ENCODE measurements at places on chromosomes 6 and 20. TPM values are rescaled to one million over a fixed set of nuclear protein-coding genes. Genes with fewer than 3 reads are reported as not detected.

DNA sequence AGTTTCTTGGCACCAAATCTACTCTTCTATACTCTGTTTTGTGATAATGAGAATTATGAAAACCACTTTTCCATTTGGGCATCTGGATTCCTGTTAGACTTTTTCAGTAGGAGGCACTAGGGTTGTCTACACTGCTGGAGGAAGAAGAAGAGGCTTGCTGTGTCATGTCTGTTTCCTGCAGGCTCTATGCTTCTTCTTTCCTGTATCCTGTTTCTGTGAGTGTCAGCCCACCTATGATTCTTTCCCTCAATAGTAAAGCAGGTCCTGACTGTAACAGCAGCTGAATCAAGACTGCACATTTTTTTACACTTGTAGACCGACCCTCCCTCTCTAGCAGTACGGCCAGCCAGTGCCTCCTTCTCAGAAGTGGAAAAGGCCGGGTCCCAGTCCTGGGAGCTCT lies 603.9 kb downstream of the HDGFL1 start:
- no peak for DNase-seq

GRCh38 chr20:23048283-23049200 lies 930 bp downstream of the THBD start:
- DNase-seq: no peak

DNA sequence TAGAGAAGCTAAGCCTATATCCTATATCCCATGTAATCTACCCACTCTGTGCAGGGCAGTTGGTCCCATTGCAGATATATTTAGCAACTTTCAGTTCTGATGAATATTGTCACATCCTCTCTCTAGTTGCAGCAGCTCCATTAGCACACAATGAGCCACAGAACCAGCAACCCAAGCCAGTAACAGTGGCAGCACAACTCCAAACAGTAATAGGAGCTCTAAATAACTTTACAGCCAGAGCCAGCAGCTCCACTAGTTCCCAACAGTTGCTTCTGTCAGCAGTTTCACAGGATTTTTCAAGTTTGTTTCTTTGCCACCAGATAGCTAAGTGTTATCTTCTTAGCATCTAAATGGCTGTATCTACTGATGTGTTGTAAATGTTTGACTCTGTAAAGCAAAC lies 490.8 kb downstream of the HTR1B start:
- no peak for DNase-seq

GRCh38 chr6:139313229-139313628 lies 21.4 kb upstream of the TXLNB start:
- no peak for DNase-seq

DNA sequence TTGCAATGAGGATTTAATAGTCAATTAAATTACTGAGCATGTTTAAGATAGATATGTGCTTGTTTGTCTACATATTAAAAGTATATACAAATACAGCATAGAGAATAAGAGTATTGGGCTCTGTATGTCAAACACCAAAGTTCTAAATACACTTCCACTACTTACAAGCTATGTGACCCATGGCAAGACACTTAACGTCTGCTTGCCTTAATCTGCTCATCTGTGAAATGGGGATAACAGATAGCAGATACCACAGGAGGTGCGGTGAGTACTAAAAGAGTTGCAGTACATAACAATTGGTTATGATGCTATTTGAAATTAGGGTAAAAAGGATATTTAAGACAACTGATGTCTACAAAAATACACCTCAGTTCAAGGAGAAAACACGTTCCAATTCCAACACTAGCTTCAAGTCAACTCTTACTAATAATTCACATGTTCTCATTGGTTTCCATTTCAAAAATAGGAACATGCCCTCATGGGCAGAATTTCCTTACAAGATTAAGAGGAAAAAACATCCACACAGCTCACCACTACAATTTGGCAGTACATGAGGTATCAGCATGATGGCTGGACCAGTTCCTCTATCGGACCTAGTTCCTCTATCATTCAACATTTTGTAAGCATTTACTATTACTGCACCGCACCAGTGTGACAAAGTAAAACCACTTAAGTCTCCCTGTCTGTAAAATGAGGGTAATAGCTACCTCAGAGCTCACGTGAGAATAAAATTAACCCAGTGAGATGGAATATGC lies 101.1 kb downstream of the SMLR1 start:
- no peak for DNase-seq

GRCh38 chr20:58575776-58576602 lies 60.8 kb upstream of the APCDD1L start:
- DNase-seq: no peak

Gene PREX1
- total RNA-seq: 132 TPM

Gene MYB
- 66.1 TPM for total RNA-seq
